ENCODE measurements at places on chromosomes 4 and X.

GRCh38 chr4:138499627-138500026 is 257.5 kb upstream of the SLC7A11 start:
- DNase-seq: no peak

GRCh38 chr4:87589531-87589930 is 18.8 kb upstream of the DSPP start:
- DNase-seq: no peak

- no peak for DNase-seq
These were observed 630.3 kb upstream of the KLHL4 start for GRCh38 chrX:86887341-86887740.

GRCh38 chr4:68597482-68597881 is 21.4 kb upstream of the UGT2B17 start:
- no peak for DNase-seq

- no peak for DNase-seq
These were observed 8.0 kb downstream of the OFD1 start for GRCh38 chrX:13742397-13743176.

DNA sequence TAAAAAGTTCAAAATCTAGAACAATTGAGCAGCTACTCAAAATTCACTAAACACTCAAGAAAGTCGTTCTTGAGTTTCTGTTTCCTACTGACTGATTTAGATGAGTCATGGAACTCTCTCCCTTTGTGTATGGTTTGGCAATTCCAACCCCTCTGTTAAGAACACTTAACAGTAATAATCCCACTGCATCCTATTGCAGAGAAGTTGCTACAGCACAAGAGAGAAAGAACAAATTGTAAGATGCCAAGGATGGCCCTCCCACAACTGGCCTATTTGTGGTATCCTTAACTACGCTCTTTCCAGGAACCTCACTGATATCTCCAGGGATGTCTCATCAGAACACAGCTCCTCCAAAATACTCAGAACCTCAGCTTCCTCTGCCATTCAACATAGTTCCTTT is 701.8 kb upstream of the TENM3 start:
- no peak for DNase-seq

DNA sequence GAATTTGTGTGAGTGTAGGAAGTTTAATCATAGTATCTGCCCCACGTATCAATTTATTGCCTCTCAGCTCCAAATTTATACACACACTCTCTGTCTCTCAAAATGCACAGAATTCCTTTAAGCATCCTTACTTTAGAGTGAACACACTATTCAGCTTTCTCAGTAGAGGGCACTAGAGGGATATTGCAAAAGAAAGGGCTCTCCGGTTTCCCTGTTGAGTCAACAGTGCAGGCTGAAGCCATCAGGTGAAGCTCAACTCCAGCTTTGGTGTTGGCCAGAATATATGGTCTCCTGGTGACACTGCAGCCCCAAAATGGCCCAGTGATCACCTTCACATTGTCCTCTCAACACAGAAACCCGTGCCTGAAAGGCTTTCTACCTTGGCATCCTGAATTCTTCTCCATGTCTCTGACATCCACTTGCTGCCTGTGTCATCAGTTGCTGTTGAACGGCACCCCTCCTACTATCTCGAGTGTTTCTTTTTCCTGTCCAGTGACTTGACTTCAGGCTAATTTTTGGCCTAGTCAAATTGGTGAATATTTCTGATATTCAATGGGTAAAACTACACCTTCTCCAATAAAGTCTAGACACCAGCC is 670.5 kb downstream of the GABRG1 start:
- no peak for DNase-seq

- DNase-seq: no peak
These were observed 100.5 kb downstream of the POU4F2 start for GRCh38 chr4:146739182-146739581.

DNA sequence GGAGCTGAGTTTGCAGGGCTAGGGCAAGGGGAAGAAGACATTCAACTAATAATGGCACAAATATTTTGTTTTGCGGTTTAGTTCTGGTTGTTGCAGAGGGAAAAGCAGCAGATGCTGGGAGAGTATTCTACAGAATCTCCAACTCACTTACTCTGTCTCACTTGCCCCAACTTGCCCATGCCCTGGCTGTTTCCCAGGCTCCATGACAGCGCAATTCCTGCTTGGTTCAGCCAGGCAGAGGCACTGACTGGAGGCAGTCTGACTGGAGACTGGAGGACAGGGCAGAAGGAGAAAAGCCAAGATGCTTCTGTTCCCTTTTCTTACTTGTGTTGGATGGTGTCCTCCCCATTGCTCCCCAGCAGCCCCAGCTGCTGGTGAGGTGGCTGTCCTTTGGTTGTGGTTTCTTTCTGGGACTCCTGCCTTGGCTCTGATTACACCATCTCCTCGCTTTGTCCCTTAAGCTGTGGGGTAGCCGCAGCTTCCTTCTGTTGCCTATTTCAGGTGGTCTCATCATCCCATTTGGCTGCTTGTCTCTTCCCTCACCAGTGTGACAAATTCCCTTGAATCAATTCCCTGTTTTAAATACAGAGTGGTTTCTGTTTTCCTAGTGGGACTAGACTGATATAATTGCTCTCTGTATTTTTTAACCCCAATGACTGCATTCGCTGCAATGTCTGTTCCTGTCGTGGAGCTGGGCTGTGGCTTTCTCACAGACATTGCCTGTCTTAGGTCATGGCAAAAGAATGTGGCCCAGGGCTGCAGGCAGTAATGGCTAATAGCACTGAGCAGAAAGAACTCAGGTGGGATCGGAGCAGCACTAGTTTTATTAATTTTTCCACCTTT is 24.2 kb upstream of the RASL11B start:
- no peak for DNase-seq

GRCh38 chrX:140298960-140299825 is 205.7 kb downstream of the SOX3 start:
- DNase-seq: no peak

- DNase-seq: no peak
These were observed 10.8 kb upstream of the C4orf54 start for GRCh38 chr4:99668472-99668871.

GRCh38 chr4:11640584-11640983 is 211.9 kb upstream of the HS3ST1 start:
- no peak for DNase-seq

DNA sequence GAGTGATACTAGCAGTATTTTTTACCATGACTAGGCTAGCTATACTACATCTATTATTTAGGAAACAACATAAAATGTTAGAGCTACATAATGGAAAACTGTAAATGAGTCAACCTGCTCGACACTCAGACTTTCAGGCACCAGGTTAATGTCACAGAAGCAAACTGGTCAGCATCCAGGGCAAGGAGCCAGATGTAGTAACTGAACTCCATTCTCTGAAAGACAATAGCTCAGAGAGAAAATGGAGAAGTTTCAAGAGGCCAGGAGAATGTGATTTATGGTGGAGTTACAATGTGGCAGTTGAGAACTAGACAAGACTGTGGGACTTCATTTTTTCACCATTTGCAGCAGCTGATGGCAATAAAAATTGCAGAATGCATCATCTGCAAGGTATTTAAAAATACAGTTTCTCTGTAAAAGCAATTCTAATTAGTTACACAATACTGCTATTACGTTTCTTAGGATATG is 342.7 kb upstream of the PABPC4L start:
- no peak for DNase-seq

- DNase-seq: no peak
These were observed 303.5 kb upstream of the HS3ST1 start for GRCh38 chr4:11732155-11732554.

GRCh38 chr4:4714331-4714730 is 145.1 kb upstream of the MSX1 start:
- DNase-seq: no peak

- no peak for DNase-seq
These were observed 12.4 kb downstream of the NSD2 start for GRCh38 chr4:1883583-1883982.

DNA sequence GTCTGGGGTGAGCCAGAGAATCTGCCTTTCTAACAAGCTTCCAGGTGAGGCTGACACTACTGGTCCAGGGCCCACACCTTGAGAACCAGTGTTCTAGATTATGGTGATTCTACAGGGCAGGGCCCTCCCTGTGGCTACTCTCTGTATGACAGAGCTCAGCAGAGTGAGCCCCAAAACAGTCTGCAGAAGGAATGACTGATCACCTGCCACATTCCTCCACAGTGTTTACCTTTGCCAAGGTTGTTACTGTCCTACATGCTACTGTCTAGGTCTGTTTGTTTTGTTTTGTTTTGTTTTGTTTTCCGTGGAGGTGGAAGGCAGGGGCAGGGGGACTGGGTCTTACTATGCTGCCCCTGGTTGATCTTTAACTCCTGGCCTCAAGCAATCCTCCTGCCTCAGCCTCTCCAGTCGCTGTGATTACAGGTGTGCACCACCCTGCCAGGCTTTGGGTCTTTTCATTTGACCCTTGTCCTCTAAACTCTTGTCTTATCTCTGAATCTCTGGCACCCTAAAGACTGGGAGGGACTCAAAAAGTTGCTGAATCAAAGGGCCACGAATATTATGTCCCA is 45.1 kb downstream of the MAP7D2 start:
- no peak for DNase-seq

DNA sequence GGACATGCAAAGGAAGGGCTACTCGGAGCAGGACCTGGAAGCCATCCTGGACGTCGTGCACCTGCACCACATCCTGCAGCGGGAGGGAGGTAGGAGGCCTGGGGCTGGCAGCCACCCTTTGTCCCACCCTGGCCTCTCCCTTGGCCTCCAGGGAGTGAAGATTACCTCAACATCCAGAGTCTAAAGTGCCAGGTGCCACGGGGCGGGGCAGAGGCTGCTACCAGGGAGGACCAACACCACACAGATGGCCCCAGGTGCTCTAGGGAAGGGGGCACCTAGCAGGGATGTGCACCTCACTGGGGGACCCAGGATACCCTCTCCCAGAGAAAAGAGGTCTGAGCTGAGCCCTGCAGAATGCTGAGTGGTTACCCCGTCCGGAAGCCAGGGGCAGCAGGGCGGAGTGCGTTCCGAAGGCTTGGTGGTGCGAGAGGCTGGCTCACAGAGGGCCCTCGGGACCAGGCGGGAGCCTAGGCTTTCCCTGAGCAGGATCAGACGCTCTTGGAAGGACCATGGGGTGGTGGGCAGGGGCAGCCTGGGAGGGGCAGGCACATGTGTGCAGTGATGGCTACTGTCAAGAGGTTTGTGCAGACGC is 16.1 kb downstream of the ABCD1 start:
- no peak for DNase-seq

DNA sequence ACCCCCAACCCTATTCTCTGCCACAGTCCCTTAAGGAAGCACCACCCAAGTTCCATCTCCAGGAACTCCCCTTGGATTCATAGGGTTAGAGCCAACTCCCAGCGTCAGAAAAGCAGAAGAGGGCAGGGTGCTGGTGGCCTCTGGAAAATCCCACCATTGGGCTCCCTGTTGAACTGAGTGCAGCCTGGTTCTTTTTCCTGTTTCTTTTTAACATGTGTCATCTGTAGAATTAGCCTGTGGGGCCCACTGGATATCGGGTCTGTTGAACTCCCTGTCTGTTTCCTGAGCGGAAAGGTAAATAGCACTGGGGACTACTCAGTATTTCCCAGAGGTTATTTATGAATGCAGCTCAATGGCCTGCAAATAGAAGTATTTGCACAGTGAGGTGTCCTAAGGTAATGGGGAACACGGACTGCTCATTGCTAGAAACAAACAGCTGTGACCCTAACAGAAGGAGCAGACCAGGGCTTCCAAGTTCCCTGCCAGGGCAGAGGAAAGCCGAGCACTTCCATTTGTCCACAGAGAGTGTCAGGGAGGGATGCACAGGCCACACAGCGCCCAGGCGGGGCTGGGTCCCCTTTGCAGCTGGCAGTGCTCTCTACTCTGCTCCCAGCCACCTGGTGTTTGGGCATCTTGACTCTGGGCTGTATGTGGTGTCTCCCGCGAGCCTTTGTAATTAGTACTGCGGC is 102.6 kb downstream of the FHDC1 start:
- no peak for DNase-seq

DNA sequence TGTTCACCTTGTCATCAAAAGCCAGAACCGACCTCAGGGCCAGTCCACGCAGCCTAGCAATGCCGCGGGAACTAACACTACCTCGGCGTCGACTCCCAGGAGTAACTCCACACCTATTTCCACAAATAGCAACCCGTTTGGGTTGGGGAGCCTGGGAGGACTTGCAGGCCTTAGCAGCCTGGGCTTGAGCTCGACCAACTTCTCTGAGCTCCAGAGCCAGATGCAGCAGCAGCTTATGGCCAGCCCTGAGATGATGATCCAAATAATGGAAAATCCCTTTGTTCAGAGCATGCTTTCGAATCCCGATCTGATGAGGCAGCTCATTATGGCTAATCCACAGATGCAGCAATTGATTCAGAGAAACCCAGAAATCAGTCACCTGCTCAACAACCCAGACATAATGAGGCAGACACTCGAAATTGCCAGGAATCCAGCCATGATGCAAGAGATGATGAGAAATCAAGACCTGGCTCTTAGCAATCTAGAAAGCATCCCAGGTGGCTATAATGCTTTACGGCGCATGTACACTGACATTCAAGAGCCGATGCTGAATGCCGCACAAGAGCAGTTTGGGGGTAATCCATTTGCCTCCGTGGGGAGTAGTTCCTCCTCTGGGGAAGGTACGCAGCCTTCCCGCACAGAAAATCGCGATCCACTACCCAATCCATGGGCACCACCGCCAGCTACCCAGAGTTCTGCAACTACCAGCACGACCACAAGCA is 898 bp downstream of the UBQLN2 start:
- no peak for DNase-seq

GRCh38 chrX:93419642-93420041 is 253.7 kb downstream of the NAP1L3 start:
- no peak for DNase-seq

DNA sequence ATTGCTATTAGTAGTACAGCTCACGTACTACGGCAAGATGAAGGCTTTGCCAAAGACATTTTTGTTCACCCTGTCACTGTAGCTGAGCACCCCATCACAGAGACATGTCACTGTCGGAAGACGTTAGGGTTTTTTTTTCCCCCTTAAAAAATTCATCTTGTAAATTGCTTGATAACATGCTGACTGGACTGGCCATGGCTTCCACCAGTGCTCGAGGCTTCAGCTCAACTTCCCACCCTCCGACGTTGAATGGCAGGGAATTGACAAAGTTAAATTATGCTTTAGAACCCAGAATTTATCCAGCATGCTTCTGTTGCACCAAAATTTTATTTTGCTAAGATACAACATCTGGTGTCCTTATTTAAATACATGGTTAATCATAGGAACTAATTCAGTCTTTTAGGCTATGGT is 707 bp upstream of the OTUD4 start:
- no peak for DNase-seq

DNA sequence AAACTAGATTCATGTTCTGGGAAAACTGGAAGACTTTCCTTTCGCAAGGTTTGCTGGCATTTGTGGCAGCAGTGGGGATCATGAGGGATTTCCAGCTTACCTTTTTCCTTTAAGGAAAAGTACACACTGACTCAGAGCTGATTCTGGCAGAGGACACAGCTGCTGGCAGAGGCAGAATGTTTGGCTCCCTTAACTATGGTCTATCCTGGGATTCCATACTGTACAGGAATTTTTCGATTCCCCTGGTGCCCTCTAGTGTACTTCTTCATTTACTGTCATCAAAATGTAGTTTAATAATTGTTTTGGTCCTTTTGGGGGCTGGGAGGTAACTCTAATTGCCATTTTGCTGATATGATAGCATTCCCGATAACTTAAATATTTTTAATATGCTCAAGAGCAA is 152.7 kb downstream of the GABRG1 start:
- no peak for DNase-seq

Measured in stimulated activated CD8-positive, alpha-beta memory T cell treated with anti-CD3 and anti-CD28 coated beads, Interleukin-7, amount 100 ng/mL, for 48 hours (primary cell).